ENCODE measurements at places on chromosomes 5 and 9.

DNA sequence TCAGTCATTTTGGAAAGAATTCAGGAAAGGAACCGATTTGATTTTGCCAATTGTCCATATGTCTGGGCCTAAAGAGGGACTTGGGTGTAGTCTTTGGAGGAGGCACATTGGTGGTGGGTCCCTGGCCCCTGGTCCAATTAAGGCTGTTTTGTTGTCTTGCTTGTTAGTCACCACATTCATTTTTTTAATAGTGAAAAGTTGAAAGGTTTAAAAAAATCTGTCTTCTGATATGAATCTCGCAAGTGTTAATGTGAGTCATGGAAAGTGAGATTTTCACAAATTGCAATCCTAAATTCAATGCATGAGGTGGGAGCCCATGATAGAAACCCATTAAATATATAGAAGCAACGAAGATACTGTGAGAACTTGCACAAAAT, 165.9 kb upstream of the OTULINL start:
- no peak for DNase-seq

- DNase-seq: no peak
Observed at GRCh38 chr9:3628239-3628638, 102.4 kb upstream of the RFX3 start.

- DNase-seq: no peak
Observed at GRCh38 chr5:4058899-4059298, 463.3 kb downstream of the IRX1 start.

DNA sequence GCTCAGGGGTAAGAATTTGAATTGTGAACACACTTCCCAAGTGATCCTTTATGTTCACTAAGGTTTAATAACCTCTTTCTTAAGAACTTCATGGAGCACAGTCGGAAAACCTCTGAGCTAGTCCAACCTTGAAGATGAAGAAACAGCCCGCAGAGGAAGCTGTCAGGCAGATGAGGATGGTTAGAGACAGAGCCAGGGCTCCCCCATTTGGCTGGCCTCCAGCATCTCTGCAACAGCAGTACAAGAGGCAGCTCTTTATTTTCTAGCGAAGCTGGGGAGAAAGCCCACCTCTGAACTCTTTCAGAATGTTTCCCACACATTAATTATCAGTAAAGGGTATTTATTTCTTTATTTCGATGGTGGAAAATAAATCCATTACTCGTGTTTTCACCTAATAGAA, 350.8 kb downstream of the DMRT2 start:
- no peak for DNase-seq

DNA sequence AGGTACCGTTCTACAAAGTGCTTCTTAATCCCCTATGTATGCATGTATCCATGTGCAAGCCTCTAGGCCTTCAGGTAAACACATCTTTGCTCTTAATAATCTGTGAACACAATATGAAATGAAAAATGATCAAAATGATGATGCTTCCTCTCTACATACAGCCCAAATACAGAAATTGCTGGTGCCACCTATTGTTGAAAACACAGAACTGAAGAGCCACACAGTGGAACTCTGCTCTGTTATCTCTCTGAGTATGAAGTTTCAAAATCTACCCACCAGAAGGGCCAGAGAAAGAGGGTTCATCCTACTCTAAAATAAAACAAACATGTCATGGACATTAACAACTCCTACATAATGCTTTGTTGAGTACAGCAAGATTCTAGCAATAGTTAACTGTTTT, 71.3 kb downstream of the GLIS3 start:
- no peak for DNase-seq

GRCh38 chr5:144335561-144335960, 164.9 kb downstream of the KCTD16 start:
- DNase-seq: no peak

DNA sequence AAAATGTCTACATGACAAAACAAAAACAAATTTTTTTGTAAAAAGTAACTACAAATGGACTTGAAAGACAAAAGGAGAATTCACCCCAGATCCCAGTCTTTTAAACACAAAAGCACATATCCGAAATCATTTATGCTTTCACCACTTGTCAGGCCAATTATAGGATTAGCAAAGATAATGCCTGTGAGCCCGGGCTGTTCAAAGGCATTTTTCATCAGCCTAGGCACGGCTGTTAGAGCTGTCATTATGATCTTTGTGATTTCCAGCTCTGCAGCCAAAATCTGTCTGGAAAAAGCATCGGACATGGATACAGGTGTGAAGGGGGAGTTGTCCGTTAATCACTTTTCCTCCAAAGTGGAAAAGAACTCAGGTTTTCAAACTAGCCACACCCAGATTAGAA, 23.6 kb upstream of the RAB14 start:
- DNase-seq: no peak

GRCh38 chr5:151819830-151820229, 48.1 kb downstream of the G3BP1 start:
- no peak for DNase-seq

- no peak for DNase-seq
Observed at GRCh38 chr9:34983209-34983608, 6.3 kb upstream of the DNAJB5 start.

DNA sequence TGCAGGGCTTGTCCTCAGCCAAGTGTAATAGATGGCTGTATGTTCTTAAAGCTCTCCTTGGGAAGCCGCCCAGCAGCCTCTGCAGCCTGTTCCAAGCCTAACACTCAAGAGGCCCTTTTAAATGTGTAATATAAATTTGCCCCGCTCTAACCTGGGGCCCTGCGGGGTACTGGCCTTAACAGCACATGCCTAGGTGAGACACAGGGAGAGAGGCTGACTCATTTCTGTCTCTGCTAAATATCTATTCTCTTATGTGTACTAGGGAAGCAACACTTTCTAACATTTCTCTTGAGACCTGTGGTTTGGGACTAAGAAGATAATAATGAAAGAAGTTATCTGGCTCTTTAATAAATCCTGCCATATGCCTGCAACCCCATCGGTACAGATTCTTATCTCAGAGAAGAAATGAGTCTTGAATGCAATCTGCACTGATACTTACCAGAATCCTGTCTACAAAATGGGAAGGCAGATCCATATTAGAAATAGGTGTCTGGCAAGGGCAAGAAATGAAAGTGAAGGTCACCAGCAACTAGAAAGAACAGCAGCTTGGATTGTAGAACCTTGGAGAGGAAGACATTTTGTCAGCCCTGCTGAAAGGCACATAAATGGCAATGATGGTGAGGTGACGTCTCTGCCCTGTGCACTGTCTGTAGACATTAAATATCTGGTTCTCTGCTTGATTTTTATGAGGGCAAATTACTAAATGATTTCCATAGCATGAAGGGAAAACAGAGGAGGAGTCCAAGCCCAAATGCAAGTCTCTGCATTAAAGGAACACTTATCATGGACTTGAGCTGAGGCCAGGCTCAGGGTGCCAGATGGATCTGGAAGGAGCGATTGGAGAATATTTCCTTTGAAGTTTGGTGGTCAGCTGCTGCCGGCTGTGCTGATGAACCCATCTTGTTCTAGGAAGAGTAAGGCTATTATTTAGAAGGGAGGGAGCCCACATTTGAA, 14.5 kb upstream of the TGFBI start:
- no peak for DNase-seq

DNA sequence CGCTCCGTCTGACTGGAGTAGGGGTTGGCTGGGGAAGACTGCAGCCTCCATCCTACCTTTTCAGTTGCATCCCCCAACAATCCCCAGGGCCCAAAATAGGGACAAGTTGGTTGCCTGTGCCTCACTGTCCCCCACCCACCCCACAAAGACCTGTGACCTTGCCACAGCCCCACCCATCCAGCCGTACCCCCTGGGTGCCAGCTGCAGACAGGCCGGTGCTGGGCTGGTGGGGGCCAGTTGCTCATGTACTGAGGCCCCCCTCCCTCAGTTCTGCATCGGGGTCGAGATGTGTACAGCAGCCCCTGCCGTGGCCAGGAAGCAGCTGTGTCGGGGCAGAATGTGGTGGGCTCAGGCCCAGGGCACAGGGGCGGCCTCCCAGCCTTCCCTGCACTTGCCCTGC, 374 bp downstream of the LCNL1 start:
- DNase-seq: no peak

- DNase-seq: peak; percentile 60
Observed at GRCh38 chr9:130682421-130683121, 11.0 kb upstream of the EXOSC2 start.

- no peak for DNase-seq
Observed at GRCh38 chr5:1167361-1167727, 34.1 kb upstream of the SLC6A19 start.

- no peak for DNase-seq
Observed at GRCh38 chr5:118593003-118593328, 395.4 kb downstream of the DTWD2 start.

DNA sequence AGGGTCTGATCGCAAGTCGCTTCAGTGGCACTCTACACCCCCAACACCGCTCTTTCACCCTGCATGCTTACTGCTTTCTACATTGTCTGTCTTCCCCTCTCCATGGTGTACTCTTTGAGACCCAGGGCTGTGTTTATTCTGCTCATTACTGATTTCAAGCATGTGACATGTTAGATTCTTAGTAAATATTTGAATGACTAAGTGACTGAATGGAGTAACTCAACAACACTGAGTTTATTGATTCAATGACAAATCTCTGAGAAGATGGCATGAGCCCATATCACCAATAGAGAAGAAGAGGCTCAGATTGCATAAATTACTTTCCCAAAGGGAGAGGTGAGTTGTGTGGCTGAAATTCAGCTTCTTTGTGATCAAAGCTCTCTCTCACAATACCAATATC, 89.7 kb upstream of the OSMR start:
- DNase-seq: no peak

DNA sequence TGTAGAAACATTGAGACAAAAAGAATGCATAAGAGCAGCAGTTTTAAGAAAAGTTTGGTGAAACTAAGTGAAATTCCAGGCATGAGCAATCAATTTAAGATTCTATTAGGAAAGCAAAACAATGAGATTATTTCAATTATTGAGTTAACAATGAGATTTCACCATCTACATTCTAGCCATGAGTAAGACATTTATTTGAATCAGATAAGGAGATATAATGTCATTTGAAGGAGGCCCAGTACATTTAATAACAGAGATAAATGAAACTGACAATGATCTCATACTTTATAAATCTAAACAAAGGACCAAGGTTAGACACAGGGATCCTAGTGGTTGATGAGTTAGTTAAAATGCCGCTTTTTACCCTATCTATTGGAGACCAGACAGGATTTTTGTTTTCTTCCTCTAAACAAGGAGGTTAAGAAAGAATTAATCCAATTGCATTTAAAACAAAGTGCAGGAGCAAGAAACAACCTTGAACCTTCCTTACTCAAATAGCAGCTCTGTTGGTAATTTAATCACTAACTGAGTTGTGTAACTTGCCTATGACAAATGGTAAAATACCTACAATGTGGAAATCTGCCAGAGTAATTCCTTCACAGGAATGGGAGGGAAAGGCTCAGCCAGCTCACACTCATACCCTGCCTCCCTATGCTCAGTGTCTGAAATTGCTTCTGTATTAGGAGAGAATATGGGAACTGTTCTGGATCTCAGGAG, 103.5 kb upstream of the NR3C1 start:
- no peak for DNase-seq
